ENCODE measurements at places on chromosomes 5 and 9. TPM values are rescaled to one million over a fixed set of nuclear protein-coding genes. Genes with fewer than 3 reads are reported as not detected.

DNA sequence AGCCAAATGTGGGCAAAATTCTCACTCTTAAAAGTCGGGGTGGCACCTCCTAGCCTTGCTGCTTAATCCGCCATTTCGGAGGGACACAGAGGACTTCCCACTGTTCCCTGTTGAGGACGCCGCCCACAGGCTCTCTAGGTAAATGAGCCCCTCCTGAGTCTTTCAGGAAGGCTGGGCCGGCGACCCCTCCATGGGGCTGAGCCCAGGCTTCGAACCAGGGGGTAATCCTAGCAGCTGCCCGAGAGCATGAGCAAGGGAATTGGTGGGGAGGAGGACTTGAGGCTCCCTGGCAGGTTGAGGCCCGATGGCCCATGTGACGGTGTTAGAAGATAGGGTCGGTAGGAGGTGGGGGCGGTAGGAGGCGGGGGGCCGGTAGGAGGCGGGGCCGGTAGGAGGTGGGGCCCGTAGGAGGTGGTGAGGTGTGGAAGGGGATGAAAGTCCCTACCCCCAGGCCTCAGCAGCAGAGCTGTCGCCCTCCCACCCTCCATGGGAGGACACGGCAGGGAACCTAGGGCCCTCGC, 17.1 kb downstream of the SLC12A7 start:
- DNase-seq: no peak

GRCh38 chr5:137629646-137630045, 106.2 kb downstream of the KLHL3 start:
- peak; percentile 11 for DNase-seq

Gene LRRC19
- total RNA-seq: not detected

GRCh38 chr5:95533106-95533505, 21.7 kb downstream of the SKIC3 start:
- DNase-seq: no peak

DNA sequence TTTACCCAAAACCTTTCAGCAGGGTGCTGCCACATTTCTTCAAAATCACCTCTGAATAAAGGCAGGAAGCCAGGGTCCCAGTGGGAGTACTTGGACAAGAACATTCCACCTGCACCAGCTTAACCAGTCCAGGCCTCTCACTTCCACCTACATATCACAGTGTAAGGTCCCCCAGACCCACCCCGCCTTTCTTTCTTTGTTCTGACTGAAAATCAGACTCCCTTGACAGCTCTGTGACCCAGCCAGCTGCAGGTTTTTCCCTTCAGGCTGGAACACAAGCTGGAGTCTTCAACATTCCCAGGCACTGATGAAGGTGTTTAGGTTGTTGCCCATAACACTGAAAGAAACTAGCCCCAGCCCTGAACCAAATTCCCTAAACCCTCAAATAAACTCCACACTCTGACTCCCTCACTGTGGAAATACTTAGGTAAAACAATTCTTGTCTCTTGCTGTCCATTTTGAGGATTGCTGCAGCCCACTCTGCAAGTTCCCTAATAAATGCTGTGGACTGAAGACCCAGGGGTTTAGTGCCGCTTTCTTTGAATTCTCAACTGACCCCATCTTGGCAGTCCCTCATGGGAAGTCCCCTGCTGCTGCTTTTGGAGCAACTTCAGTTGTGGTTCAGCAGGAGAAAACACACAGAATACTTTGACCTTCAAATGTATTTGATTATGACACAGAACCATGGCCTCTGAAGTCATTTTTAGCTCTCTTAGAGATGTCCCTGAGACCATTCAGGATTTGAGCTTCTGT, 24.8 kb downstream of the P4HA2 start:
- DNase-seq: no peak

Gene TAF11L13
- total RNA-seq: not detected

All from activated naive CD4-positive, alpha-beta T cell treated with anti-CD3 and anti-CD28 coated beads, Interleukin-2, amount 50 U/mL, for 72 hours (primary cell).